ENCODE measurements at places on chromosomes 7 and 10.
A peak's percentile ranks its signal among the peaks of the same experiment; 100 is the strongest.

GRCh38 chr7:117963264-117964197 is 90.3 kb upstream of the CTTNBP2 start:
- DNase-seq: no peak

DNA sequence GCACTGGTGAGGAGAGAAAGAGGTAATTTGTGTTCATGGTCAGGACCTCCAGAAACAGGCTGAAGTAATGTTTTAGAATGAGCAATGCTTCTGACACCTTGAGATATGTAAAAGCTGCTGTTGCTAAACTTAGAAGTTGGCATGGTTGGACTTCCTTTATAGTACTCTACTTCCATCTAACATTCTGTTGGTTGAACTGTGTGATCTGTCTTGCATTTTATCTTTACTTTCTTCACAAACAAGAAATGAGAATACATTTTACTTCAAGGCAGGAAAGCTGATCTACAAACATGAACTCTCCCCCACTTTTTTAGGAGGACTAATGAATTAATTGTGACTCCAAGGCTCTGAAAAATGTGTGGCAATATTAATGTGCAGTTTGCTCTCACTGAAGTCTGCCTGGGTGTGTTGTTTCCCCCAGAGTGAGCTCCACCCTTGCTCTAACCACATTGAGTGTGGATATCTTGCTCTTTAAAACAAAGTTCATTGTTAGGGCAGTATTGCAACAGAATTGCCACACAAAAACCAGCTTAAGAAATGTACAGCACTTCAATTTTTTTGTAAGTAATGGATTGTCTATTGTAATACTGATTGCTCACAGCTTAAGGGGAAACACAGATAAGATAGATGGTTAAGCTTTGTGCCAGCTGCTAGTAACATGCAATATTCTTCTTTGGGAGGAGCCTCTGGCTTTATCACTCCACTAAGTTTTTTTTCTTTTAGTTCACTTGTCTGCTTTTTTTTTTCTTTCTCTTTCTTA is 69.0 kb downstream of the ADD3 start:
- no peak for DNase-seq

DNA sequence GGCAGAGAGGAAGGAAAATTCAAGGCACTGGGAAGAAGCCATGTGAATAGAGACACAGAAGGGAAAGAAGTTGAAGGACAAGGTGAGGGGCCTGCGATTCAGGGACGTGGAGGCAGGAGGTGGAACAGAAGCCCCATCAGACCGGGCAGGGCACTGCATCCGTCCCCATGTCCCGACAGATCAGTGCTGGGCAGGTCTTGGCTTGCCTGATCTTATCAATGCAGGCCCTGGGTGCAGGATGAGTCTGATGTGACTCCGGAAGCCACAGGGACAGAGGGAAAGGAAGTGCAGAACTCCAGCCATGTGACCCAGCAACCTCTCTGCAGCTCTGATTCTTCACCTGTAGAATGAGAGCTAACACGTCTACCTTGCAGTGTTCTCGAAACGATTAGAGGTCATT is 136.2 kb upstream of the CTBP2 start:
- no peak for DNase-seq

DNA sequence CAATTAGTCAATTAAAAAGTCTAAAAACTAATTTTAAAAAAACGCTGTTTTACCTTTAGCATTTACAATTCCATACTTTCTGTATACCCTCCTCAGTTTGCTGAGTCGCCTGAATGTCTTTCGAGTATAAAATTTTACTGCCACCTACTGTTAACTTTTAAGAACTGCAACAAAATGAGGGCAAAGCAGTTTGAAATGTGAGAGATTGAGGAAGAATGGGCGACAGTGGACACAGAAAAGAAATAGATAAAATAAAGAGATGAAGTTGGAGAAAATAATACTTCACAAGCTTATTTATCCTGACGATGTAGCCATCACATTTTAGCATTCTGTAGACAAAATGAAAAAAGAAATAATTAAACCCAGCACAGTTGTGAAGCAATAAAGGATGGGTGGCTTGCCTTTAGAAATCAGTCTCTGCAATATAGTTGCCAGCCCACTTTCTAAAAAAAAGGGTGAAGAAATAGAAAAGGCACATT is 110.8 kb upstream of the PTN start:
- DNase-seq: peak; percentile 89

GRCh38 chr7:123024989-123025758 is 29.7 kb upstream of the TAS2R16 start:
- no peak for DNase-seq

- DNase-seq: peak; percentile 51
Measured at GRCh38 chr10:109071539-109071938, 851.8 kb downstream of the XPNPEP1 start.

- DNase-seq: no peak
Measured at GRCh38 chr7:125491137-125491536, 561.5 kb upstream of the POT1 start.

DNA sequence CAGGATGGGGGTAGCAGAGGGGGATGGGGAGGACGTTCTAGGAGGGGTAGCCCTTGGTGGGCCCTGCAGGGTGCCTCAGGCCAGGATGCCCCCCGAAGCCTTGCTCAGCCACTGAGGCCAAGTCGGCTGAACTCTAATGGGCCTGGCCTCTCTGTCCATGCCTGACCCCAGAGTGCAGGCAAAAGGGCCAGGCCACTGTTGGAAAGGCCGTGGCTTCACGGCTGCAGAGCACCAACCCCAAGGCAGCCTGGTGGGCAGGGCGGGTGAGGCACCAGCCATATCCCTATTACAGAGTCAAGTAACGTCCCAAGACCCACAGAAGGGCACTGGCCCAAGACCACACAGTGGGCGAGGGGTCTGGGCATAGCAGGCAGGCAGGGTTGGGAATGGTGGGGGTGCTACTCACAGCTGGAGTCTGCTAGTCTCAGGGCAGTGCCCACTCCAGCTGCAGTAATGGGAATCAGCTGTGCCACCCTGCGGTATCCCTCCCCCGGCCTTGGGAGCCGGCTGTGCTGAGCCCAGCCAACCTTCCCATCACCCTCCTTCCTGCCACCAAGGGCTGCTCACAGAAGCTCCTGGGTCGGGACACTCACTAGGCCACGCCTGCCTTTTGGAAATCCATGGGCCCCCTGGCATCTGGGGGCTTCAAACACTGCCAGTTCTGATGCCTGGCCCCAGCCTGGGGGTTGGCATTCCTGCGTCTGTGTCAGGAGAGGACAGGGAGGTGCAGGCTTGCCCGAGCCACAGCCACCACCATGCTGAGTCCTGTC is 4.0 kb upstream of the LFNG start:
- no peak for DNase-seq

DNA sequence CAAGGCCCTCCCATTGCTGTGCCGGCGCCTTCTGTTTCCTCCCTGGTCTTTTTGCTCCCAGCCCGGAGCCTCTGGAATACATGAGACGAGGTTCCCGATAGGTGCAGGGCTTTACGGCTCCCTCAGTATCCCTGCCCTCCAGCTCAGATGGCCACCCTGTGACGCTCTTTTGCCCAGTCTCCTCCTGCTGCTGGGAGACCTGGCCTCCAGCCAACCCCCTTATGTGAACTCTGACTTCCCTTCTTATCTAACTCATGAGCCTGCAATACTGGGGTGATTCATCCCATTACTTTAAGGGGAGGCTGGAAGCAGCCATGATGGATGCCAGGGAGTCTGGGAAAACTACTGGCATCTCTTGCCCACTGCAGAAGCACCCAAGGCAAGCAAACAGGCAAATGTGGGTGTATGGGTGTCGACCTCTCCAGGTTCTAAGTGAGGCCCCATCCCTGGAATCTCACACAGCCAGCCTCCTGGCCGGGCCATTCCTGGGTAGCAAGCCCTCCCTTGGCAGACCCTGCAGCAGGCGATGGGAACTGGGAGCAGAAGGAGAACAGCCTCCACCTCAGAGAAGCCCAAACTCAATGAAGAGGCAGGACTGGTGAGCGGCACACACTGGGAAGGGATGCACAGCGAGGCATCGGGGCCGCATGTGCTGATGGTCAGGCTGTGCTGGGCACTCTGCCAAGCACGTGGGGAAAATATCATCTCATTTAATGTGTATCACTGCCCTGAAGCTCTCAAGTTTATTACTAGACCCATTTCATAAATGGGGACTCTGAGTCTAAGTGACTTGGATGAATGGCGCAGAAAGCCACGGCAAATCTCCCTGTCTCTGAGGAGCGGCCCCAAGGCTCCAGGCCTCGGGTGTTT is 97.5 kb downstream of the FAM53B start:
- DNase-seq: no peak

GRCh38 chr7:35599645-35600044 is 95.3 kb downstream of the HERPUD2 start:
- DNase-seq: no peak

GRCh38 chr7:46028246-46028645 is 107.2 kb upstream of the IGFBP3 start:
- DNase-seq: no peak

DNA sequence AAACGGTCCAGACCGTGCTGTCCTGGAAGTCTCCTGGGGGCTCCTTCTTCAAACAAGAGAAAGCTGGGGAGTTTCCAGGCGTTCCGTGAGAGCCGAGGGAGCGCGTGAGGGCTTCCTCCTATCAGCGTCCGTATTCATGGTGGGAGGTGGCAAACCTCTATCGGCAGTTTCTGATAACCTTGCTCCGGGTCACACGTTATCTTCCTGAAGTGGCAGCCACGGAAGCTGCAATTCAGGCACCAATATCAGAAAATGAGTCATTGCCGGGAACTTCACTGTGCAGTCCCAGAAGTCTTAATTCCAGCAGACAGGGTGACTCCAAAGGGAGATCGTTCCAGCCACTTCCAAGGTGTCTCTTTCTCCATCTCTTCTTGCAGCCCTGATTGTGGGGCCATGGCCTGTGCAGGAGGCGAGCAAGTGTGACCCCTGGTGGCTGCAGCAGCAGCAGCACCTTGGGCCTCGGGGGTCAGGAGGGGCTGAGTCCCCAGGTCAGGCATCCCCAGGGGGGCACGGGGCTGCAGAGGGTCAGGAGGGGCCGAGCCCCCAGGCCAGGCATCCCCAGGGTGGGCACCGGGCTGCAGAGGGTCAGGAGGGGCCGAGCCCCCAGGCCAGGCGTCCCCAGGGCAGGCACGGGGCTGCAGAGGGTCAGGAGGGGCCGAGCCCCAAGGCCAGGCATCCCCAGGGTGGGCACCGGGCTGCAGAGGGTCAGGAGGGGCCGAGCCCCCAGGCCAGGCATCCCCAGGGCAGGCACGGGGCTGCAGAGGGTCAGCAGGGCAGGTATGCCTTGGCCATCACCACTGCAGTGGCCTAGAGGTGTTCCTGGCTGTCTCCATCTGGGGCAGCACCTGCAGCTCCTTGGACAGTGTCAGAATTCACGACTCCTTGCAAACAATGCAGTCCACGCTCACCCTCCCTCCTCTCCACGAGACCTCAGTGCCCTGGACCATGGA is 538.7 kb downstream of the DNAJB6 start:
- peak; percentile 33 for DNase-seq

- peak; percentile 80 for DNase-seq
Measured at GRCh38 chr10:7260412-7260900, 150.4 kb downstream of the SFMBT2 start.

- DNase-seq: no peak
Measured at GRCh38 chr7:103316380-103316941, 19.2 kb downstream of the PMPCB start.

- no peak for DNase-seq
Measured at GRCh38 chr10:69979174-69979573, 73.5 kb upstream of the MACROH2A2 start.

- no peak for DNase-seq
Measured at GRCh38 chr10:88382699-88383098, 200.4 kb downstream of the RNLS start.

DNA sequence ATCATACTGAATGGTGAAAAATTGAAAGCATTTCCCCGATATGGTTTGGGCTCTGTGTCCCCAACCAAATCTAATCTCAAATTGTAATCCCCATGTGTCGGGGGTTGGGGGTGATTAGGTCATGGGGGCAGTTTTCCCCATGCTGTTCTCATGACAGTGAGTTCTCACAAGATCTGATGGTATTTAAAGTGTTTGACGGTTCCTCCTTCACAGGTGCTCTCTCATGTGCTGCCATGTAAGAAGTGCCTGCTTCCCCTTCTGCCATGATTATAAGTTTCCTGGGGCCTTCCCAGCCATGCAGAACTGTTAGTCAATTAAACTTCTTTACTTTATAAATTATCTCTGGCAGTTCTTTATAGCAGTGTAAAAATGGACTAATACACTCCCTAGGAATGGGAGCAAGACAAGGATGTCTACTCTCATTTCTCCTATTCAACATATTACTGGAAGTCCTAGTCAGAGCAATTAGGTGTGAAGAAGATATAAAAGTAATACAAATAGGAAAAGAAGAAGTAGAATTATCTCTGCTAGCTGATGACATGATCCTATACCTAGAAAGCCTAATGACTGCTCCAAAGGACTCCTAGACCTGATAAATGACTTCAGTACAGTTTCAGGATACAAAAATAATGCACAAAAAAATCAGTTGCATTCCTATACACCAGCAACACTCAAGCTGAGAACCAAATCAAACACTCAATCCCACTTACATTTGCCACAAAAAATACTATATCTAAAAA is 260.6 kb downstream of the RNLS start:
- DNase-seq: no peak

DNA sequence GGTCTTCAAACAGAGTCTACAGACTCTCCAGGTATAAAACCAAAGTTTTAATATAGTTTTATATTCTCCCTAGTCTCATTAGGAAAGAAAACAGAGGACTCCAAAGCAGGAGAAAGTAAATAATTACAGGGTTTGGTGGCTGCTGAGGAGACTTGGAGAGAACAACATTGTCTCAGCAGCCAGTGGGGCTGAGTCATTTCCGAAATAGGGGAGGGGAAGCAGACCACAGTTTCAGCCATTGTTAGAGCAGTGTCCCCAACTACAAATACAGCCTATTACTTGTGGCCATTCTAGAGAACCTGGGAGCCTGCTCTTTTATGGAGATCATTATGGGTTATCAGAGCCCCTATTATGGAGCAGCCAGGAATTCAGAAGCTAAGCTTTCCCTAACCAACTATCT is 44.2 kb upstream of the A1CF start:
- DNase-seq: no peak

- no peak for DNase-seq
Measured at GRCh38 chr10:34102237-34102673, 712.8 kb downstream of the PARD3 start.

- DNase-seq: no peak
Measured at GRCh38 chr10:98814470-98814869, 367.7 kb upstream of the HPS1 start.

All from brain (organoid and tissue), 16 donors.